Right renal cortex interstitium (tissue), 3 donors: ENCODE measurements at places on chromosomes 2 and 18.

DNA sequence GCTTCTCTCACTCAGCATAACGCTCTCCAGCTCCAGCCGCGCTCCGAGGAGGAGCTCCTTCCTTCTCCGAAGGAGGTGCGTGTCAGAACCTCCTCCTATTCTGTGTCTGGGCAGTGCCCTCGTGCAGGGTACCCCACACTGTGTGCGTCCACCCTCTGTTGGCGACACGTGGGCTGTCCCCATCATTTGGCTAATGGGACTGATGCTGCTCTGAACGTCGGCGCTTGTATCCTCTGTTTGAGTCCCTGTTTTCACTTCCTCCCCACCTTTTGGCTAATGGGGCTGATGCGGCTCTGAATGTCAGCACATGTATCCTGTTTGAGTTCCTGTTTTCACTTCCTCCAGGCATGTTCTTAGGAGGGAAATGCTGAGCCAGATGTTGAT, 22.2 kb downstream of the KCNG2 start:
- DNase-seq: no peak

DNA sequence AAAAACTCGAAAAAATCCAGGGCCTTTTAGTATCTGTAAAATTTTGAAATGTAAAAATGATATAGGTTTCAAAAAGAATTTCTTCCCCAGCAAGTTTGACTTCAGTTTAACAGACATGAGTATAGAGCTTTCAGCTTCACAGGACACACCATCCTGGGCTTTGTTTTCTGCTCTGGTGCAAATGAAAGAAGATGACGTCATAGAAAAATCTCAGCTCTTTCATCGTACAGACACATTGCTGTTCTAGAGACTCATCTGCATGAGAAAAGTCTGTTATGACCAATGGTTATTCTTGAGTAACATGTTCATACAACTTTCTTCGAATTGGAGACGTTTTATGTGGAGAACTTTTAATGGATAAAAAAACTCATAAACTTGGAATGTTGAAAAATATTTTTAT, 111.7 kb upstream of the DYNAP start:
- DNase-seq: no peak

DNA sequence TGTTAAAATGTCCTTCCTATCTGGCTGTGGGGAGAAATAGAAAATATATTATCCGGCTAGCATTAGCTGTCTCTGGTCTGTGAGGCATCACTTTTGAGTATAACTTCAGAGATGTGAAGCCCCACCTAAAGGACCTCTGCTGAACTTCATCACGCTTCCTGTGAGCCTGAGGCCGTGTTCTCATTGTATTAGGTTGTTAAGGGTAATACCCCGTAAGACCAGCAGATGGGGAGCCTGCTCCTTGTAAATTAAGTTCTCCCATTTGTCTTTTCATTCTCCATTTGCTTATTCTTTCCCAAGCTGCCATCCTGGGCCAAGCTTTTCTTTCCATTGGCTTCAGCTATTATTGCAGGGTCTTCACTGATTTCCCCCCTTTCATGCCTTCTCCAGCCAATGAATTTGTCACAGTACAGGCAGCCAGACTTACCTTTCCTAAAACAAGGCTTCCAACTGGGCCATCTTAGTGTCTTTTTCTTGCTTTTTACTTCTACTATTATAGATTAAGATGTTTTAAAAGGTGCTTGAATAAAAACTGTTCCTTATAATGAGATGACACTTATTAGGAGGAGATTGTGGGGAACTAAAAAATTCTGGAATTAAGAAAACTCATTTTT, 12.4 kb downstream of the NIF3L1 start:
- DNase-seq: peak; percentile 43

DNA sequence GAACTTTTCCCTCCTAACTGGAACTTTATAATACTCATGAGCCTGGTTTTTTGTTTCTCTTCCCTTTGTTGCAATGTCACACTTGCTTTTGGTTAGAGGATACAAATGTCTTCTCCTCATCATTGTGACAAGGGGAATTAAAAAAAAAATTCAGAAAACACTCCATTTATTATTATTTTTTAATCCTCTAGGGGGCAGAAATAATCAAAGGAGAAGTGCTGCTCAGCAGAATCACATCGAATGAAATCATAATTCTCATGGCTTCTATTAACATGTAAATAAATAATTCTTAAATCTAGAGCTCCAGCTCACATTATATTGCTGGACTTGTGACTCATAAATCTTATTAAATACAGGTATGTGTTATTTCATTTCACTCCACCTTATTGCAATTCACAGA, 273.8 kb downstream of the TRIB2 start:
- no peak for DNase-seq

- no peak for DNase-seq
These were observed 102.9 kb downstream of the CABLES1 start for GRCh38 chr18:23238152-23238531.
